DMS53 (cell line): ENCODE measurements at places on chromosomes 12 and 14.

DNA sequence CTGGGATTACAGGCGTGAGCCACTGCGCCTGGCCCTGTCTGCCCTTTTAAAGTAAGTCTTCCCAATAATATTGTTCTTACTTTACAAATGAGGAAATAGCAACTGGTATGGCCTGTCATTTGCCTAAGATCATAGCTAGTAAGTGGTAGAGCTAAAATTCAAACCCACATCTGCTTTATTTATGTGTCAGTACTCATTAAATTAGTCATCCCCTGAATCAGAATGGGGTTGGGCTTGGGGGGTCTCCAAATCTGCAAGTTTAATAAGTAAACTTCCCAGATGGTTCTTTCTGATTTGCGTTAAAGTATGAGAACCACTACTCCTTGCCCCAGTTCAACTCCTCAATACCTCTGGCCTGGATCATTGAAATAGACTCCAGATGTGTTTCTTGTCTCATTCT, 96.2 kb downstream of the FAR2 start:
- no peak for DNase-seq

DNA sequence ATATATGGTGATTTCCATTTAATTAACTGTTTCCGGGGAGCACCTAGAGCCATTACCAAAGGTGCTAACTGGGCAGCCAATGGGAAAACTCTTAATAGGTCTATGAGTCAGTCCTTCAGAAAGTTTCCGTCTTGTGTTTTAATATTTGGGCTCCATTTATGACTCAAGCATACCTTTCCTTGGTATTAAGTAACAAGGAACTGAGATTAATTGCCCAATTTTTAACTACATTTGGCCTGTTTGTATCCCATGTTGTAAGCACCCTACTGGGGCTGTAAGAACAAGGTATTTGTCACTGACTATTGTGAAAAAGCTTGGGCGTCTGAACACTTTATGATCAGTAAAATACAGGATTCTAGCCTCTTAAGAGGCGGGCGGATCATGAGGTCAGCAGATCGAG, 62.8 kb upstream of the FOXN3 start:
- DNase-seq = no peak

DNA sequence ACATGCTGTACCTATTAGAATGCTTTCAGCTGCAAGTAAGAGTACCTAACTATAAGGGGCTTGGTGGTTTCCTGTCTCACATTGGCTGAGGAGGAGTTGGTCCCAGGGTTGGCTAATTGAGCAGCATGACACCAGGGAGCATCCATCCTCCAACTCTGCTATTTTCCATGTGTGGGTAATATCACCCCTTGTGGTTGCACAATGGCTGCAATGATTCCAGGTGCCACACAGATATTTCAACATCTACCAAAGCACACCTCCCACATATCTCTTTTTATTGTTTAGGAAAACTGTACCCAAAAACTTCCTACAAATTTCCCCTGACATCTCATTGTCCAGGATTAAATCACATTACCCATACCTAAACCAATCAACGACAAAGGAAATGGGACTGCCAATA, 118.0 kb upstream of the EEA1 start:
- peak; percentile 14 for DNase-seq

DNA sequence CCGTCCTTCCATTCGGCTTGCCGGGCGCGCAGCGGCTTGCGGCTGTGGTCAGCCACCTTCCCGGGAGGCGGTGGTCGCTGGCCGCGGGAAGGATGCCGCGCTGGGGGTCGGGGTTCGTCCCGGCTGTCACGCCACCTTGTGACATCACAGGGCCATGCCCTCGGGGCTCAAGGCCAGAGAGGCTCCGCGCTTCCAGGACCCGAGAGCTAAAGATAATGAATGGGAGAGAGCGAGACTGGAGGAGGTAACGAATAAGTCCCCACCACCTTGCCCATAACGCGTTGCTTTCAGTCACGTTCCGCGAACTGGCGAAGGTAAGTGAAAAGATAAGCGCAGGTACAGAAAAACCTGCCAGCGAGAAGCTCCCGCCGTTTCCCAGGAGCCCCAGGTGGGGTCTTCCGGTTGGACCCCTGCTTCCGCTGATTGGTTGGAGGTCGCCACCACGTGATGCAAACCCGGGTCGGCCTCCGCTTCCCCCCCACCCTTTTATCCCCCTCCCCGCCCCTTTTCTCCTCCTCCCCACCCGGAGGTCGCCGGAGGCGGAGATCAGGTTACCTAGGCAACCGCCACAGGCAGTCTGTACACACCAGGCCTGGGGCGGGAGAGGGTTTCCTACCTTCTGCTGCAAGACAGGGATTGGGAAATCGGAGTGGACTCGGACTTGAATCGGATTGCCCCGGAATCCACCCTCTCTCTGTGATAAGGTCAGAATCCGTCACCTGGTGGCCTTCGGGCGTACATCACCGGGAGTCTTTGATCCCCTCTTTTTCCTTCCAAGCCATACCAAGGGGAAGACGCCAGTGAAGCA, at the start of gene LRRC9:
LRRC9 (plus strand) TSS at position 575 of the 808 bp plus-strand sequence.
- DNase-seq = peak; percentile 89

DNA sequence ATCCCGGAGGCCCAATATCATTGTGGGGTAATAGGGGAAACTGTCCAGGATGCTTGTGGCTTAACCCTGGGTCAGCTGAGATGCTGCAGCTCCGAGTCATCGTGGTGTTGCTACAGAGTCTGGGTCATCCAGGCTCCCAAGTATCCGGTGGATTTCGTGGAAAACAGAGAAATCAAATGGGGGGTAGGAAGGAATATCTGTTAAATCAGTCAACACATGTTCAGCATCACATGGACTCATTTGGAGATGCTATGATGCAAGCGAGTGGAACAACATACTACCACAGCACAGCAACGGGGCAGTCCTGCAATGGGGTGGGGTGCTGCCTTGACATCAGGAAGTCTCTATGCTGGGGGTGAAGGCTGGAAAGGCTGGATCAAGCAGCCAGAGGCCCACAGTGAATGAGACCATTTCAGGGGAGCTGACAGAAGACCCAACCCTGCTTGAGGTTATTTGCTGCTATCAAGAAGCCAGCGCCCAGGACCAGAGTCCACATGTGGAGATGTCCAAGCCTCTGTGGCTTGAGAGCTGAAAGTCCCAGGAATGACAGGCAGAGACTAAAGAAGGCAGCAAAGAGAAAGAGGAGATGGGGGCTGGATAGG, 22.9 kb downstream of the VDR start:
- no peak for DNase-seq
